Caki2 (cell line): ENCODE measurements at places on chromosomes 4 and X.

GRCh38 chr4:138204507-138204906, 37.6 kb downstream of the SLC7A11 start:
- peak; percentile 54 for DNase-seq

GRCh38 chr4:2168469-2169319, 73.2 kb downstream of the HAUS3 start:
- DNase-seq, result no peak

GRCh38 chr4:183165376-183165775, 66.3 kb downstream of the WWC2 start:
- DNase-seq, result no peak

GRCh38 chrX:36383495-36383894, 464.0 kb downstream of the CFAP47 start:
- no peak for DNase-seq

DNA sequence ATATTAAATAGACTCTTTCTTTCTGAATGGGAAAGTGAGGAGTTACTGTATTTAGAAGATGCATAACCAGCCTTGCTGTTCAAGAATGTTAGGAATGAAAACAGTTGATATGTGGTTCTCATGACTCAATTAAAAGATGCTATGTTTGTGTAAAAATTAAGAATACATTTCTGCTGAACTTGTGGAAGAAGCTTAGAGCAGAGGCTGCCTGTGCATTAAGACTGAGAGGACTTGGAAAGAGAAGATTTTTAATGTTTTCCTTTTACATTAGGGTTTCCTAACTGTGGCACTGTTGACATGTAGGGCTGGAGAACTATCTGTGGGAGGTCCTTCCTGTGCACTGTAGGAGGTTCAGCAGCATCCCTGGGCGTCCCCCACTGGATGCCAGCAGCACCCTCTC, 137.7 kb downstream of the GPR143 start:
- no peak for DNase-seq

DNA sequence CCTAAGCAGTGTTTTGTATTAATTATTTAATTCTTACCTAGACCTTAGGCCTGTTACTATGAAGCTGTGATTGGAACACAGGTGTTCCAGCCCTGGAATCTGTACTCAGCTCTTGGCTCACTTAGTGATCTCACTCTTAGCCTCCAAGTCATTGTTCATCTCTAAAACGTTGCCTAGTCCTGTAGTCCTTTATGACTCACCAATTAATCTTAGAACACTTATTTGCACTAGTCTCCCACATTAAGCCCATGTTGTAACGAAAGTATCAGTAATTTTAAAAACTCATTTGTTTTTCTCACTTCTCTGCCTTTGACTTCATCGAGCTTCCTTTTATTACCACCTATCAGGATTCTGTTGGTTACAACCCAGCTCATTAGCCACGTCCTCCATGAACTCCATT, 1224.7 kb upstream of the TENM3 start:
- no peak for DNase-seq

- no peak for DNase-seq
Measured at GRCh38 chr4:181701214-181701613, 542.0 kb upstream of the TENM3 start.

DNA sequence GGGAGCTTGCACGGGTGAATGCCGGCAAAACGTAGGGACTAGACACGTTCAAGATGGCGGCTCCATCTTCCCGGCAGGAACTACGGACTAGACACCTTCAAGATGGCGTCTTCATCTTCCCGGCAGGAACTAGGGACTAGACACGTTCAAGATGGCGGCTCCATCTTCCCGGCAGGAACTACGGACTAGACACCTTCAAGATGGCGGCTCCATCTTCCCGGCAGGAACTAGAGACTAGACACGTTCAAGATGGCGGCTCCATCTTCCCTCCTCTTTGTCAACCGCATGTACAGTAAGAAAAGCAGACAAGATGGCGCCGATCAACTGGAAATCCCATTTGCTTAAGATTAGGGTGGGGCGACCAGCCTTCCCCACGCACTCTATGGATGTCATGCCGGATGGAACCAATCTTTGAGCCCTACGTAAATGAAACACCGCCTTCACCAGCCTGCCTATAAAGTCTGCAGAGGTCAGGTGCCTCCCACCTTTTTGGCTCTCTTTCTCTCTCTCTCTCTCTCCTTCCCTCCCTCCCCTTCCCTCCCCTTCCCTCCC, 222.4 kb downstream of the CRLF2 start:
- peak; percentile 98 for DNase-seq

DNA sequence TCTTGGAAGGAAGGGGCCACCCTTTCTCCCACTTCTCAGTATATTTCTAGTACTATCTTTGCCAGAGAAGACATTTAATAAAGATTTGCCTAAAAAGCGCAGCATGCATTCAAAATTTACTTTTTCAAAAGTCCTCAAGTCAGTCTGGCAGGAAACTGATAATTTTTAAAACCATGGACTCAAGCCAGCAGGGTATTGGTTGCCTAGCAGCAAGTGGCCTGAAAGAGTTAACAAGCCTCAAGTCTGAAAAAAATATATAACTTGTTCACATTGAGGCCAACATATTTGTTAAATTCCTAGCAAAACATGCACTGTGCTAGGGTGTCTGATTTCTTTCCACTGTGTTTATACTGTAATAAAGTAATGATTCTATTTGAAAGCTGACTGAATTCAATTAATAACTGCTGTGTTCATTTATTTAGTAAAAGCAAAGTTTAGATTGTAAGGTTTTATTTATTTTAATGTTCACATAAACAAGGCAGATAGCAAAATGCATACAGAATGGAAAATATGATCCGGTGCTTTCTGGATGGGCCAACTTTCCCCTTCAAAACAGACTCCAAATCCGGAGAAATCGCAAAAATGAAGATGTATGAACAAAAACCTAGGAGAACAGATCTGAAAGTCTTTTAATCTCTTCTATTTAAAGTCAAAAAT, 218.5 kb upstream of the FGF13 start:
- no peak for DNase-seq

DNA sequence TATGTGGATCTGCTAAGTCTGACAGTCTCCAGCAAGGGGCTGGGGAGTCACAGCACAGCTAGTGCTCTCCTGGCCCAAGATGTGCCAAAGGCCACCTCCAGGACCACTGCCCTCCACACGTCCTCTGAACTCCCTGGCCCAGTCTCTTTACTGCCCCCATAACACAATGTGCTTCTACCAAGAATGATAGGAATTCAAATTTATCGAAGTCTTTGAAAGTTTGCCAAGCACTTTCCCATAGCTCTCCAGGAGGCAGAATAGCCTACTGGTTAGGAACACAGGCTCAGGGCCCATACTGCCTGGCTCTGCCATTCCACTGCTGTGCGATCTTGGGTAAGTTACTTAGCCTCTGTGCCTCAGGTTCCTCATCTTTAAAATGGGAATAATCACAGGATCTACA, 86.7 kb downstream of the NHSL2 start:
- no peak for DNase-seq

DNA sequence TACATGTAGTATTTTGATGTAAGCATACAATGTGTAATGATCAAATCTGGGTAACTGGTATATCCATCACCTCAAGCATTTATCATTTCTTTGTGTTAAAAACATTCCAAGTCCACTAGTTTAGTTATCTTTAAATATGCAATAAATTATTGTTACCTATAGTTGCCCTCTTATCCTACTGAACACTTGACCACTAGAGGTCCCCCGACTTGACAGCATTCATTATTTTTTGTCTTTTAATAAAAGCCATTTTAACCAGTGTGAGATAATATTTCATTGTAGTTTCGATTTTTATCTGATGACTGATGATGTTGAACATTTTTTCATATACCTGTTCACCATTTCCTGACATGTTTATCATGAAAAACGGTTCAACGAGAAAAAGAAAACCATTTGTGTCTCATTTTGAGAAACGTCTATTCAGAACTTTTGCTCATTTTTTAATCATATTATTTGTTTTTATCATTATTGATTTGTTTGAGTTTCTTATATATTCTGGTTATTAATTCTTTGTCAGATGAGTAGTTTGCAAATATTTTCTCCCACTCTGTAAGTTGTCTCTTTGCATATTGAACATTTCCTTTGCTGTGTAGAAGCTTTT, 199.0 kb upstream of the CXXC4 start:
- no peak for DNase-seq

GRCh38 chrX:69109706-69110105, 55.5 kb downstream of the PJA1 start:
- peak; percentile 34 for DNase-seq

DNA sequence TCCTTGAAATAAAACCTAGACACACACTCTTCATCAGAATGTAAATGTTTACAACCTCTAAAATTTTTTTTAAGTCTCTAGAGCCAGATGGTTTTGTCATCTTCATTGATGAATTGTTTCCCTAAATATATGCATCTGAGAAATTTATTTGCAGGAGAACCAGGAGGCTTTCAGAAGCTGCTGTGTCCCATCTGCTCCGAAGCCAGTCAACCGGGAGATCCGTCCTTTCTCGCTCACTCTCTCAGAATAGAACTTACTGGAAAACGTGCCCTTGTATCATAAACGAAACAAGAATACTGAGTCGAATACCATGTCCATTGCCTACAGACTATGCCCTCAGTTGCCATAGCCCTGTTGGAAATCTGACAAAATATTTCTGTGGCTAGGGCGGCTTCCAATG, 103.5 kb downstream of the SLC34A2 start:
- DNase-seq, result no peak

GRCh38 chr4:144873226-144873990, 224.6 kb downstream of the ANAPC10 start:
- DNase-seq, result no peak

DNA sequence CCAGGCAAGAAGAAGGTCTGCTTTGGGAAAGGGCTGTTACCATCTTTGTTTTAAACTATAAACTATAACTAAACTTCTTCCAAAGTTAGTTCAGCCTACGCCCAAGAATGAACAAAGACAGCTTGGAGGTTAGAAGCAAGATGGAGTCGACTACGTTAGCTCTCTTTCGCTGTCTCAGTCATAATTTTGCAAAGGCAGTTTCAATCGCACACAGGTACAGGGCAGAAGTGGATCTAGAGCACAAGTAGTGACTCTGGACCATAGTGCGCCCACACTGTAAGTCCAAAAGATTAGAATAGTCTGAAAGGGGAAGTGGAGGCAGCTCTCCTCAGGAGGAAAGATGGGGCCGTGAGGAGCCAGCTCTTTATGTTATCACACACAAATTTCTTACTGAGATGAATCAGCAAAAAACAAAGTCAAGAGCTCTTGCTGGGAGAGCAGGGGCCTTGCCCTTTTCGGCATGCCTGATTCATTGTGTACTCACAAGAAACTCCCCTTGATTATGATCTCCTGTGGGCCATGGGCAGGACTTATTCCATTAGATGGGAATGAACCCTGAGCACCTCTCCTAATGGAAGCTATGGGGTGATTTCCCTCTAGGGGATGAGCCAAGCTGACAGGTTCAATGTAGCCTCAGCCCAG, 58.6 kb downstream of the FUNDC1 start:
- no peak for DNase-seq

DNA sequence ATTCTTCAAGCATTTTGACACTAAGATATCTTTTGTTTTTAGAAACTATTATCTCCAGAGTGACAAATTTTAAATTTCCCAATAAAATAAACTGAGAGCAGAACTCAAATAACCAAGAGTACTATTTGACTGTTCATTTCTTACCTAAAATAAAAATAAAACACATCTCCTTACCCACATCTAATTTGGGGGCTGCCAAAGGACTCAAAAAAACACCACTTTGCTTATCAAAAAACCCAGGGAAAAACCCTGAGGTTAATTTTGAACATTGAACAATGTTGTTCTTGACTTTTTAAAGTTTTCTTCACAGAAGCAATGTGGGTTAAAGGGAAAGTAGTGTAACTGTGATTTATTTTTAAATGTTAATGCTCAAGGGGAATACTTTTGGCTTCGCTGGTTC, 243.0 kb upstream of the HHIP start:
- DNase-seq, result no peak

DNA sequence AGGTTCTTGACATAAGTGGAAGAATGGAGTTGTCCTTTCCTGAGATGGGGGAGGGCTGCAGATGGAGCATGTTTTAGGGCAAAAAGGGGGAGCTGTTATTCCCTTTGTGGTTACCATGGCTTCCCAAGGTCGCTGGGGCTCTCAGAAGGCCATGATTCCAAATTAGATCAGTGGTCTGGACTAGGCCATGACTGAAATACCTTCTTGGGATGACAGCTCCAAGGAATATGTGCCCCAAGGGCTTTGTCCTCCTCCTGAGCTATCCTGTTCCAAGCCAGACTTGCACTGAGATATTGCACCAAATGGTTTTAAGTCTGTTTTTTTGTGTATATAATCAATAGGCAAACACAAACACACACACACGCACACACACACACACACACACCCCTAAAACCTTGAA, 3.0 kb upstream of the RBPJ start:
- no peak for DNase-seq

- DNase-seq, result no peak
Measured at GRCh38 chrX:34778916-34779315, 121.8 kb upstream of the TMEM47 start.

- no peak for DNase-seq
Measured at GRCh38 chr4:38069271-38069760, 109.1 kb downstream of the PTTG2 start.

GRCh38 chr4:8305851-8306471, 36.4 kb downstream of the HTRA3 start:
- DNase-seq, result no peak

- DNase-seq, result no peak
Measured at GRCh38 chr4:87087420-87087819, 133.0 kb downstream of the KLHL8 start.

- DNase-seq, result peak; percentile 89
Measured at GRCh38 chrX:39755143-39756032, 342.4 kb downstream of the BCOR start.

DNA sequence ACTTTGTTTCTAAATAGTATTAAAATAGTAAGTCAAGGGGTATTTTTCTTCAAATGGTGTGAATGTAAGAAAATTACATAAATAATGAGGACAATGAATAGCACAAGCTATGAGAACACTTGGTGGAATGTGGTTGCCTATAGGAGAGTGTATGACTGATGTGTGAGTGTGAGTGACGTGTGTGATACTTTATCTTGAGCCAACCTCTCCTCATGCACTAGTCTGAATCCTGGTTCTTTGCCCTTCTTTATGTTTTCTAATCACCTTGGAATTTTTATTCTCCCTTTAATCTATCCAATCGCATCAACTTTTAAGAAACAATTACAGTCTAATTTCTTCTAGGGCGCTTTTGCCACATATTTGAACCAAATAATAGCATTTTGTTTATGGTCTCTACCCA, 98.2 kb downstream of the YIPF7 start:
- DNase-seq, result no peak

DNA sequence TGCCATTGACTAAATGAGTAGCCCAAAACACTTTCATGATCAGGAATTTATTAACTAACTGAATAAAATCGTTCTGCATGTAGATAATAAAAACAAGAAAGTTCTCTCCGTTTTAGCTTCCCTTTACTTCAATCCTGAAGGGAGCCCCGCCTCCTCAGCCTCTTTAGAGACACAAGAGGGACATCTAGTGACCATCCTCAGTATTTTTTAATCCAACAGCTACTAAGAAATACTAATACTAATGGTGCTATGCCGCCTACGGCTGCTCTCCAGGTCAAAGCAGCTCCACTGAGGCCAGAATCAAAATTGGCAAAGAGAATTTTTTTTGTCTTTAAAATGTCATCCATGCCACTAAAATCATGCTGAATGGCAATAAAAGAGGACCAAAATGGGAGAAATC, 3.2 kb upstream of the PCDH19 start:
- DNase-seq, result peak; percentile 30
